Esophagus squamous epithelium (tissue), 5 donors: ENCODE measurements at places on chromosomes 2 and 18.

DNA sequence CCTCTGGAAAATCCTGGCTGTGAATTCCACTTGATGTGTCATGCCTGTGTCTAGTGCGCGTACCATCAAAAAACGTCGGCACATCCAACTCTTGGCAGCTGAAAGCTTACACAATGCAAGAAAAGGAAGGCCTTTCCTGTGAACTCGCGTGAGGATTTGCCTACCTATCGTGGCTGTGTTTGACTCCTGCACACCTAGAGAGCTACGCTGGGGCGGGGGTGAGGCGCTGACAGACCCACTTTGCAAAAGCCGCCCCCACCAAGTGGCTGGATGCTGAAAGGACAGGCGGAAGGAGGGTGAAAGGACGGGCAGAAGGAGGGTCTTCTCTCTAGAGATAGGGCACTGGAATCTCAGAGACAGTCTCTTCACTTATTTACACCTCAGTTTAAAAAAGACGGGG is 270.1 kb downstream of the EIPR1 start:
- DNase-seq: no peak

GRCh38 chr2:235262750-235263149 is 231.1 kb upstream of the AGAP1 start:
- no peak for DNase-seq

DNA sequence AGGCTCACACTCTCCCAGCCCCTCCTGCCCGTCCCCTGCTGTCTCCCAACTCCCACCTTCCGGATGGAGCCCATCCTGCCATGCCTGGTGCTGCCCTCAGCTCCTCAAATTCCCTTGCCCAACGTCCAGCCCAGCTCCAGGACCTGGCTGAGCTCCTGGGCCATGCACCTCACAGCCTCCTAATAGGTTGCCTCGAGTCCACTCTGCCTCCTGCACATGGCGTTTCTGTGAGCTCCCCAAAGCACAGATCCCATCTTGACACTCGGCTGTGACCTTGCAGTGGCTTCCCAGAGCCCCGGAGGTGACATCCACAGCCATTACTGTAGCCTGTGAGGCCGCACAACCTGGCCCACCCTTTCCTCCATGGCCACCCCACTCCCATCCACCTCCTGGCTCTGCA is 191.9 kb upstream of the SALL3 start:
- DNase-seq: no peak

DNA sequence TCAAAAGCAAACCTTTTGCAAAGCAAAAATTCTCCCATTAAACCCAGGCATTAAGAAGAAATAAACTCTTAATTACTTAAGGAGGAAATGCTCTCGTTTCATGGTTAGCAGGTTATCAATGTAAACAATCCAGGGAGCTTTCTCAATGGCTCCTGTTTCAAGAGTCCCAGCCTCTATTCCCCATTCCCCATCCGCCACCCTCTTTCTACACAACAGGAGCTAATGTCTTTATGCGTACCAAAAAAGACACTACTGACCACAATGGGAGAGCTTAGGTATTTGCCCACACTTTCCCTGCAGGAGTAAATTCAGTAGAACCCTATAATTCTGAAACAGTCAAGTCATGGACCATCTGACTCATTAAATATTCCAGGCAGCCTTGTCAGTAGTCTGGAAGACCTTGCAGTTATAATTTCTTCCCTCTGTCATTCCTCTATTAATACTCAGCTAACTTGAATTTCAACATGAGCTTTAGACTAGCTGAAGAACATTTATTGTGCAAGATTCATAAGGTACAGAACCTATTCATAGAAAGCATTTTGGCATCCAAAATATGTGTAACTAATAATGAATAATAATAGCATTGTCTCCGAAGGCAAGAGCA is 48.6 kb downstream of the SLC8A1 start:
- DNase-seq: no peak

DNA sequence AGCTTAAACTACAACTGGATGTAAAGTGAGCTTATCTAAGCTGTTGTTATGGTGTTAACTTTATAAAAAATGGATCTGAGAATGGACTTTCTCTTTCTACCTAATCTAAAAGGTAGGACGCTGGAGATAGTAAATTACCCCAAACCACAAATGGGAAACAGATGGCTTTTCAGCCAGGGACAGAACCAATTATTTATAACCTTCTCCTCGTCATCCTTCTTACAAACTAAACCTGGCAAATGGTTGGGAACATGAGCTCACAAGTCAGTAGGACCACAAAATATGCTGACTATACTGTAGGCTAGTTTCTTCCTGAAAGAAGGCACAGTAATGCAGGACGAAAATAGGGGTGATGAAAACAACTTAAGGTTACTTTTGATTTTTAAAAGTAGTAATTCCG is 32.7 kb upstream of the ZDBF2 start:
- no peak for DNase-seq

DNA sequence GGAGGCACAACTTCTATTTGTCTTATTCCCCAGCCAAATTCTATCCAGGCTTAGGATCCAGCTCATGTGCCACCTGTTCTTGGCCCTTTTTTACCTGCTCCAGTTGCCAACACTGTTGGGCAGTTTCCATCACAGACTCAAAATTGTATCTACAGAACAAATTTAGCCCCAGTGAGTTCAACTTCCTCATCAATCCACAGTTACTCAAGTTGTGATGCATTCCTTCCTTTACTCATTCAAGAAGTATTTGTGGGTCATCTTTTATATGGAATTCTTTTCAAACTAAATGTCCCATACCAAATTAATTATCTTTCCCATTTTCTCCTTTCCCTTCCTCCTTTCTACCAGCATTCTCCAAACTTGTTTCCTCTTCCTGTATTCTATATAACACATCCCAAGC is 12.7 kb upstream of the DDX18 start:
- no peak for DNase-seq

- no peak for DNase-seq
Measured at GRCh38 chr2:189083106-189083505, 96.5 kb downstream of the COL5A2 start.

DNA sequence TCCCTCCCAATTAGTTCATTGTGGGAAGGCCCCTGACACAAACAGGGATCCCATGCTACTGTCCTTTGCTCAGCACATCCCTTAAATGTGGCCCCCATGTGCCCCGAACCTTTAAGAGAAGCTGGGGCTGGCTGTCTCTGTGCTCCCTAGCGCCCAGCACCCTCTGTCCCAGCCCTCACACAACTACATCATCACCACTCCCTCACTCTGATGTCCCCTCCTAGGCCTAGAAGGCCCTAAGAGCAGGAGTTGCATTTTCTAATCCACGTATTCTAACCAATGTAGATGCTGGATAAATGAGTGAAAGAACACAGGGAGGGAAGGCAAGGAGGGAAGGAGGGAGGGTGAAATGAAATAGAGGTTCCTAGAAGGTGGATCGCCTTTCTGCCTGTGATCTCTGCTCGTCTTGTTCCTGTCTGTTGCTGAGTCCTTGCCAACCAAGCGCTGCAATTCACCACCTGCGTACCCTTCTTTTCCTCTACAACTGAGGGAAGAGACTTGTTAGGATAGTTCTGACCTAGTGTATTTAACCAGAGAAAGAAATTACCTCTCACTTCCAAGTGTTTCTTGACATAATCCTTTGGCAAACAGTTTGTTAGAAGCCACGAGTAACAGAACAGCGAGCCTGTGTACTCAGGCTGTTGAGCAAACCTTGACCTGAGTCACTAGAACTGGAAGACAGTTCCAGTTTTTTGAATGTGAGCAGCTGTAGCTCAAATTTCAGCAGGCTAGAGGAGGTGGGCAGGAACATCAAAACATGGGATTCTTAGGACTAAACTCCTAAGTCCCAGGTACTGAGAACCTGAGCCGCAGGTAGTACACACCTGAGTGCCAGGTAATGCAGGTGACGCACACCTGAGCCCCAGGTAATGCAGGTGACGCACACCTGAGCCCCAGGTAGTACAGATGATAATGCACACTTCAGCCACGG is 181.5 kb upstream of the ID2 start:
- no peak for DNase-seq

- DNase-seq: no peak
Measured at GRCh38 chr2:227623226-227623625, 5.9 kb downstream of the SCYGR4 start.

- DNase-seq: no peak
Measured at GRCh38 chr2:85706599-85707296, 12.6 kb downstream of the GNLY start.

- DNase-seq: no peak
Measured at GRCh38 chr2:128286011-128286721, 32.5 kb downstream of the HS6ST1 start.

- no peak for DNase-seq
Measured at GRCh38 chr2:205903549-205904129, 182.3 kb downstream of the INO80D start.

DNA sequence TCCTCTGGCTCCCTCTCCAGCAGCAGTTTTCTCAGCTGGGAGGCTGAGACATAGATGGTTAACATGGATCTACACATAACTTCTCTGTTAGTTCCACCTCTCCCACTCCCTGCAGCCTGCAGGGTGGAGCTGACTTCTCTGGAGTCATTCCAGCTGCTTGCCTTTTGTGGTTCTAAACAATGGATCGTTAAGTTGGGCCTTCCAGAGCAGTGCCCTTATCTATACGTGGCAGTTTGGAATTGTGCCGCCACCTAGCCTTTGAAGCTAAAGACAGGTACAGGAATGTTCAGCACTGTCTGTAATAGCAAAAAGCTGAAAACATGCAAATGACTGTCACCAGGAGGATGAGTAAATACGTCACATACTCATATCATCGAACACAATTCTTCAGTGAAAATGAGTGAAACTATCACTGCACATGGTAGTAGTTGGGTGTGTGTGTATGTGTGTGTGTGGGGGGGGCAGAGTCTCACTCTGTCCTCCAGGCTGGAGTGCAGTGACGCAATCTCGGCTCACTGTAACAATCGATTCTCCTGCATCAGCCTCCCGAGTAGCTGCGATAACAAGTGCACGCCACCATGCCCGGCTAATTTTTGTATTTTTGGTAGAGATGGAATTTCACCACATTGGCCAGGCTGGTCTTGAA is 50.3 kb downstream of the SH2D6 start:
- DNase-seq: no peak

GRCh38 chr2:152166633-152167032 is 8.9 kb downstream of the STAM2 start:
- DNase-seq: no peak

- DNase-seq: no peak
Measured at GRCh38 chr2:219386532-219387280, 1.0 kb downstream of the DNPEP start.

DNA sequence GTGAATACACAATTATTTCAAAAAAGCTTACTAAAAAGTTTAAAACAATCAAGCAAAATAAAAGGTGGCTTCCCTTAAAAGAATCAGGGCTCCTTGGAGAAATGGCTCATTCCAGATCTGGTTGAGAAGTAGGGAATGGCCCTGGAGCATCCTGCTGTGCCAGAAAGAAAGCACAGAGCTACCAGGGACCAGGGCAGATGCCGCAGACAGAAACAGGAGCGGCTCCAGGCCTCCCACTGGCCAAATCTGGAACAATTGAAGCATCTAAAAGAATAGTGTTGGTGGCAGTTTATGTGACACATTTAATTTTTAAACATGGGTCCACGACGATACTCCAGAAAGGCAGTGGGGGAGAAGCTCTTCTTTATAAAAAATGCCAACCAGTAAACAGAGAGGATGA is 75.5 kb downstream of the GBX2 start:
- no peak for DNase-seq

GRCh38 chr2:204110751-204111516 is 174.4 kb downstream of the ICOS start:
- DNase-seq: no peak

- no peak for DNase-seq
Measured at GRCh38 chr18:22676423-22676822, 256.7 kb upstream of the RBBP8 start.

DNA sequence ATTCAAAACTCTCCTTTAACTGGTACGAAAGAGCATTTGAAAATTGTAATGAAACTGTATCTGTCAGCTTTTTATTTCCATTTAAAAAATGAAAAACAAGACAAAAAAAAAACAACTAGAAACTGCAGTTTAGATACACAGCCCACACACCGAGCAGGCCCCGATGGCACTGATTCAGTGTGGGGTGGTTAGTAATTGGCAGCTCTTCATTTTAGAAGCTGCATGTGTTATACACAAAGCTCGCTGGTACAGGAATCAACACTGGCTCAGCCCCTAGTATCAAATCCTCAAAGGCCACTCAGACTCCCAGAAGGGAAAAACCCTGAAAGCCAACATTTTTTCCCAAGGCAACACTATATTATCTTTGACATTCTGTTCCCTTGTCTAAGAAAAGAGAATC is 30.5 kb upstream of the RMDN2 start:
- DNase-seq: no peak

GRCh38 chr2:128315122-128315828 is 3.4 kb downstream of the HS6ST1 start:
- no peak for DNase-seq
